Activated CD4-positive, alpha-beta T cell treated with anti-CD3 and anti-CD28 coated beads for 24 hours (primary cell): ENCODE measurements at places on chromosomes 16 and 17.

- no peak for DNase-seq
These were observed 10.9 kb downstream of the SLC13A2 start for GRCh38 chr17:28484296-28484695.

DNA sequence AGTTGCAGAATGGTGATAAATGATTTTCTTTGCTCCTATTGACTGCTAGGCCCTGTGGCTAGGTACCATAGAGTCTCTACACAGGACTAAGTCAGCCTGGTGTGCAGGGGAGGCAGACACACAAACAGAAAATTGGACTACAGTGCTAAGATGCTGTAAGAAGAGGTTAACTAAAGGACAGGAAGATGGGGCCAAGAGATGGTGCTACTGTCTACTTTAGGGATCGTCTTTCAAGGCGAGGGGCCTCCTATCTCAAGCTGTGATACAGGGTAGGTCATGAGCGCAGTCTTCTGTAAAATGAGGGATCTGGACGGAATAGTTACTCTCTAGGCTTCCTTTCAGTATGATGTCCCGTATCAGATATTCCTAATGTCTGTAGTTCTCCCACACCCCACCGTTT is 817 bp downstream of the NME1 start:
- DNase-seq = no peak

DNA sequence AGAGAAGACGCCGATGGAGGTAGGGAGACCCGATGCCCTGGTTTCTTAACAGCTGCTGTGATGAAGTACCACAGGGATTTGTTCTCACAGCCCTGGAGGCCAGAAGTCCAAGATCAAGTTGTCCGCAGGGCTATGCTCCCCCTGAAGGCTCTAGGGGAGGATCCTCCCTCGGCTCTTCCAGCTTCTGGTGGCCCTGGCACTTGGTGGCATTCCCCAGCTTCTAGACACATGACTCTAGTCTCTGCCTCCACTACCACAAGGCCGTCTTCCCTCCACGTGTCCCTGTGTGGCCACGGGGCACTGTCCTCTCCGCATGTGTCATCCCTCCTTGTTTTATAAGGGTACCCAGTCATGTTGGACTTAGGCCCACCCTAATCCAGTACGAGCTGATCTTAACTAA is 375.2 kb downstream of the SLC39A11 start:
- no peak for DNase-seq

- DNase-seq = no peak
These were observed 61.6 kb downstream of the TNFRSF13B start for GRCh38 chr17:16910341-16910740.

GRCh38 chr17:38557396-38557795 is 48.4 kb downstream of the SRCIN1 start:
- DNase-seq = no peak

GRCh38 chr17:1773696-1774181 is 11.9 kb downstream of the SERPINF1 start:
- no peak for DNase-seq

DNA sequence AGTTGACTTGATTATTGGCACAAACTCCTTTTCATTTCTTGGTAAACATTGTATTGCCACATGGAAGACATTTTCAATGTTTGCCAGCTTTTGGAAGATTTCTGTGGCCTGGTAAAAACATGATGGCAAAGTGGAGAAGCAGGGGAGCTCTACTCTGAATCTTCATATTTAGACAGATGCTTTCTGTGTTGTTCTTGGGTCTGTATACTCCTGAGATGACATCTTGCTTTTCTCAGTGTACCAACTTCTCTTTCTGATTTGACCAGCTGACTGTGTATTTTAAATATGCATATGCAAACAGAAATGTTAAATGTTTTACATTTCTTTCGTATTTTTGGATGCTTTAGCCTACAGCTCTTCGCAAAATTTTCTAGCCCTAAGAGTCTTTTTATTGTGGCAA is 366.2 kb upstream of the MON1B start:
- DNase-seq = no peak

- DNase-seq = no peak
These were observed 31.4 kb upstream of the ZNF750 start for GRCh38 chr17:82871056-82871775.

GRCh38 chr17:47695429-47696376 is 1.7 kb downstream of the TBKBP1 start:
- no peak for DNase-seq

DNA sequence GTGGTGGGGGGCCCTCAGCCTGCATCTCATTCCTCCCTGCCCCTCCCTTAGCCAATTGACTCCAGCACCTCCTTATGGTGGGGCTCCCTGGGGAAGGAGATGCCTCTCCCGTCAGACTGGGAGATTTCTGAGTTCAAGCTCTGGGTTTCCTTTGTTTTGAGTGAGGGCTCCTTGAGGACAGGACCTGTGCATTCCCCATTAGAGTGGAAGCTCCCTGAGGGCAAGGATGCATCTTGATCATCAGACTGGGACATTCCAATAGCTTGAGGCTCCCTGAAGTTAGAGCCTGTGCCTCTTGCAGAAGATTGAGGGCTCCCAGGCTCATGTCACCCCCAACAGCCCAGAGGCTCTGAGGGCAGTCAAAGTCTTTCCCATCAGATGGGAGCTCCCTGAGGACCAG is 23.6 kb downstream of the TNS4 start:
- no peak for DNase-seq

- no peak for DNase-seq
These were observed 98.0 kb downstream of the TBC1D16 start for GRCh38 chr17:79937391-79938335.

DNA sequence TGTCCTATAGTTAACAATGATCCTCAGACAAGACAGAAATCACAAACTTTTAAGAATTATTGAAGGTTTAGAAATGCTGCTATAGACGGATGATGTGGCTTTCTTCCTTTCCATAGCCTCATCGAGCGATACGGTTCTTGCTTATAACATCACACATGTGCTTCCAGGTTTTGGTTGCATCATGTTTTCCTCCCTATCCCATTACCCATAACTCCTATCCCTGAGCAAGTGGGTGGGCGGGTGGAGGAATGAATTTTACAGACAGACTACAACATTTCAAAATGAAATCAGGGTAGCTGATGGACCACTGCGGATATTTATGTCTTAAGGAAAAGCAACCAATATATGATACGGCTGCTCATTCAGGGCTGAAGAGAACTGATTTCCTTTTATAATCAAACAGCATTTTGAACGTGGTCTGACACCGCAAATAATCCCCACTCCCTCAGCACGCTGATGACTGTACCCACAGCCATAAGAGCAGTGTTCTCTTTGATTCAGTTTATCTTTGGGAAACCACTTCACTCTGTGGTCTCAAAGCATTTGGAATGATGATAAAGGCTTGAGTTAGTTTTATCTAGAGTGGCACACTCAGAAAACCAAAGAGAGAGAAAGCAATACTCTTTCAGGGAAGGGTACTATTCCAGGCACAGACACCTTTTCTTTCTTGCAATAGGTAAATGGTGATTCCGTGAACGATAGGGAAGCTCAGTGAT is 4.6 kb upstream of the AKTIP start:
- DNase-seq = no peak

GRCh38 chr17:56688151-56688550 is 94.7 kb downstream of the NOG start:
- no peak for DNase-seq

DNA sequence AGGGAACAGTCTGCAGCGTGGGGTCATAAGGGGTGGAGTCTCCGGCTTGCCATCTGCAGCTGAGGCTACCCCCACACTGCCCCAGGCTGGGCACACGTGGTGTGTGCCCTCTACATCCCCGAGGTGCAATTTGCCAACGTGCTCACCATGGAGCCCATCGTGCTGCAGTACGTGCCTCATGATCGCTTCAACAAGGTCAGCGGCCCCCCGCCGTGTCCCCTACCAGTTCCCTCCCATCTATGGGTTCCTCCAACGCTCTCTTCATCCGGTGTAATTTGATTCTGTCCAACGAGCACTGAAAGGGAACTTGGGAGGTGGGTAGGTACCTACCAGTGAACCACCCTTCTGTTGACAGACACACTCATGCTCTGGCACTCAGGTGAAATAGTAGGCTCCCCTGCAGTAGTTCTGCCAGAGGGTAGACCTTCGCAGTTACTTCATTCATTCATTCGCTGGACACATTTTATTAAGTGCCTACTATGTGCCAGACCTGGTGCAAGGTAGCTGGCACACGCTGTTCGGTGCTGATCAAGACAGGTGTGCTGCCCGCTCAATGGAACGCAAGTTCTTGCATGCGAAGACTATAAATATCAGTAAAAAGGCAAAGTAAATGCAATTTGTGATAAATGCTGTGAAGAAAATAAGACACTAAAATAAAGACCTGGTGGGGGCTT is 2.7 kb downstream of the MLLT6 start:
- no peak for DNase-seq

GRCh38 chr17:21278450-21279197 is 5.9 kb upstream of the MAP2K3 start:
- no peak for DNase-seq

GRCh38 chr17:303168-303567 is 49.4 kb downstream of the RPH3AL start:
- no peak for DNase-seq

DNA sequence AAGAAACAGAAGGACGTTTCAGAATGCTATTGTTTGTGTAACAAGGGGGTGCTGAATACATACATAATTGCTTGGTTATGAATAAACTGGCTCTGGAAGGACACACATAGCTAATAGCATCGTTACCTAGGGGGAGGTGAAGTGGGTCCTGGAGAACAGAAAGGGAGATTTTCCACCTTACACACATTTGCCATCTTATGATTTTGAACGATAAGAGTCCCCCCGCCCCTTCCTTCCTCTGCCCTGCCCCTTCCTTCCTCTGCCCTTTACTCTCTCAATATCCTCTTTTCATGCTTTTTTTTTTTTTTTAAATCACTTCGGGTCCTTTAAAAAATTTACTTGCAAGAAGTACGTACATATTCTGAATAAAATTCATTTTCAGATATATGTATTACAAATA is 902 bp upstream of the DHRS7B start:
- no peak for DNase-seq

GRCh38 chr16:28059841-28060575 is 3.5 kb downstream of the GSG1L start:
- DNase-seq = no peak

GRCh38 chr16:14427371-14427948 is 202.6 kb downstream of the PARN start:
- DNase-seq = no peak

- DNase-seq = no peak
These were observed 540 bp downstream of the PPP4C start for GRCh38 chr16:30076276-30076791.

DNA sequence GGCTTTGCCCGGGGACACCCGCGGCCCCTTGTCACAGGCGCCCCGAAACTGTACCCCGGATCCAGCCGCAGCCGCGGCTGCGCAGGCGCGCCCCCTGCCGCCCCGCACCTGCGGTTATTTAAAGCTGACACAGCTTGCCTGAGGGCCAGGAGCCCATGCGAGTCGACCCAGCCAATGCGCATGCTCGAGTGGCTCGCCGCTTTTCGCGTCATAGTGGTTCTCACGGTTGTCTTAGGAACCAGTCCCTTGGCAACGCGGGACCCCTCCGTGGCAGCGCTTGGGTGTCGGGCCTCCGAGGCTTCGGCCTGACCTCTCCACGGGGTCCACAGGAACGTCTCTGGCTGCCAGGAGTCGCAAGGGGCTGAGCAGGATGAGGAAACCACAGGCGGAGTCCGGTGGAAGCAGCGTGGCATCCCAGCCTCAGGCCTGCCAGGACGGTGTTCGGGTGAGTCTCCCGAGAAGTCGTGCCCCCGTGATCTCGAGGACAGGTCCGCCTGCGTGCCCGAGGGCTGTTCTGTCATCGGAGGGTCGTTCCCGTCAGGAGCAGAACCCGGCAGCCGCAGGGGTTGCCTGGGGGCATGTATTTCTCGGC is 716.9 kb downstream of the KCNJ18 start:
- no peak for DNase-seq

GRCh38 chr16:52906281-52906680 is 146.4 kb downstream of the CHD9NB start:
- no peak for DNase-seq

DNA sequence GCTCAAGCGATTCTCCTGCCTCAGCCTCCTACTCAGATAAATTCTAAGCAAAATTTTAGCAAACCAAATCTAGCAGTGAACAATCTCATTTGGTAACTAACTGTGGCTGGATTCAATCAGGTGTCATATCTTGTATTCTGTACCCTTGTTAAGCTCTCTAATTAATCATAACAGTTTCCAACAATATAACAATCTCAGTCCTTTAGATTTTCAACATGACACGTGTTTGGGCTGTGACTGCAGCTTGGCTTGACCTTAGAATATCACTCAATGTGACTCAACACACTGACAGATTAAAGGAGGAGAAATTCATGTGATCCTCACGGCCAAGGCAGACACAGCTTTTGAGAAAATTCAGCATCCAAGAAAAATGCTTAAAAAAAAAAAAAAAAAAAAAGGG is 133.6 kb downstream of the BANP start:
- no peak for DNase-seq

GRCh38 chr17:51793686-51794085 is 364.8 kb downstream of the CA10 start:
- DNase-seq = no peak

GRCh38 chr17:7405350-7406234 is 1.7 kb upstream of the TMEM256 start:
- no peak for DNase-seq

DNA sequence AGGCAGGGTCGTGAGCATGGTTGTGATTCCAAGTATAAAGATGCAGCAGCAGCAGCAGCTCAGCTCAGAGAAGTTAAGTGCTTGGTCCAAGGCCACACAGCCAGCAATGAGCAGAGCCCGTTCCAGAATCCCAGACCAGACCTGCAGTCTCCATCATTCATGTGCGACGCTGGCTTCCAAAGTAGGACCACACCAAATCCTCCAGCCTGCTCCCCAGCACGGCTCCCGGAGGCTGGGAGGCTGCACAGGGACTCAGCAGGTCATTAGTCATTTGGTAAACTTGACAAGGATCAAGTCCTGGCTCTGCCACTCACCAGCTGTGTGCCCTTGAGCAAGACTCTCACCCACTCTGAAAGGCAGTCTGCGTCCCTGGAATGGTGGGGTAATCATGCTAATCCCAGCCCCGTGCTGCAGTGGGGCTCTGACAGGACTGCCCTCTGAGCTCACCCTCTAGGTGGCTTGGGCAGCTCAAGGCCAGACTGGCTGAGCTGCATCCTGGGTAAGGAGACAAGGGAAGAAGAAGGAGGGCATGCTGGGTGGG is 95.1 kb upstream of the TMEM132E start:
- no peak for DNase-seq

DNA sequence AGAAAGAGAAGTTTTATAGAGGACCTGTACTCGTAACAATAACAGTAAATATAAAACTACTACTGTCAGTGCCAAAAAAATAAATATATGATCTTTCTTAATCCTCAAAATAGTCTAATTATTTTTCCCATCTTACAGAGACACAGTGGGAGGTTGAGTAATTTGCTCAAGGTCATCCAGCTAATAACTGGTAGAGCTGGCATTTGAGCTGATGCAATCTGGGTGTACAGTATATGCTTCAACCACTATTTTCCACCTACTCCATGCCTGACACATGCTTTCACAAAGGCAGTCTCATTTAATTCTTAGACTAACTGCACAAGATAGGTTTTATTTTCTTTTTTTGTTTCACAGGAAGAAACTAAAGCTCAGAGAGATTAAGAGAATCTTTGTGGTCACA is 33.6 kb downstream of the PIGL start:
- DNase-seq = no peak

- no peak for DNase-seq
These were observed 24.8 kb upstream of the NSRP1 start for GRCh38 chr17:30091771-30092170.
